ENCODE measurements at places on chromosomes 6 and 20.

DNA sequence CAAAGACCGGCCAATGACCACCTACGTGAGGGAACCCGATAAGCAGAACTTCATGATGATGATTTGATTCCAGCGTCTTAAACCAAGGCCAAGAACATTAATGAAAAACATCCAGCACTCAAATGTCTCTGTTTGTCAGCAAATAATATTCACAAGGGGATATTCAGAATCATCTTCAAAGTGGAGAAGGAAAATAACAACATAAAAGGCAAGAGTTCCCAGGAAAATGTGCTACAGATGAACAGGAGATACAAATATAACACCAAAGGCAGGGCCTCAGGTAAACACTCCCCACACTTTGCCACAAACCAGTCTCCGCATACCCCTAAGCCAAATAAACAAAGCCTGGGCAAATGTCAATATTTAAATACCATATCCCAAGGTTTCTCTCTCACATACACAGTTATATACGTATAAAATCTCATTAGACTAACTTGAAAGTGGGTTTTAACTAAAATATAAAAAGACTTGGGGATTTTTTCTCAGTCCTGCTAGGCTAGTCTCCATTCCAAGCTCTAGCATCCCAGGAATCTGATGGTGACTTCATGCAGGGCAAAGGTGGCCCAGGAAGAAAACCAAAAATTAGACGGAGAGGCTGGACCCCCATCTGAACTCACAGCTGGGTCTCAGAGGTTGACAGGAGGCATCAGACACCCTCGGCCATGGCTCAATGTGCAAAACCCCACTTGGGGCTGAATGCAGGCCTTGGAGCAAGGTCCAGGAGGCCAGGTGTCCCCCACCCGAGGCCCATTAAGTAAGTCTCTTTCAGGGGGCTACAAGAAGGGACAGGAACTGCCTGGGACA is 32.1 kb downstream of the TRAM2 start:
- no peak for DNase-seq

- no peak for DNase-seq
Measured at GRCh38 chr6:28335040-28335563, 846 bp downstream of the ZSCAN31 start.

DNA sequence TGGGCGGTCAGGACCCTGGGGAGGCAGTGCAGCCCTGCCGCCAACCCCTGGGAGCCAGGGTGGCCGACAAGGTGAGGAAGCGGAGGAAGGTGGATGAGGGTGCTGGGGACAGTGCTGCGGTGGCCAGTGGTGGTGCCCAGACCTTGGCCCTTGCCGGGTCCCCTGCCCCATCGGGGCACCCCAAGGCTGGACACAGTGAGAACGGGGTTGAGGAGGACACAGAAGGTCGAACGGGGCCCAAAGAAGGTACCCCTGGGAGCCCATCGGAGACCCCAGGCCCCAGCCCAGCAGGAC is 4.0 kb upstream of the COL9A3 start:
- DNase-seq, result no peak

- no peak for DNase-seq
Measured at GRCh38 chr20:57153238-57153905, 113.1 kb downstream of the BMP7 start.

GRCh38 chr6:121726596-121726995 is 291.1 kb downstream of the GJA1 start:
- no peak for DNase-seq

- no peak for DNase-seq
Measured at GRCh38 chr20:38267296-38267695, 6.8 kb upstream of the KIAA1755 start.

- DNase-seq, result no peak
Measured at GRCh38 chr20:36506253-36506652, 35.1 kb upstream of the MYL9 start.

DNA sequence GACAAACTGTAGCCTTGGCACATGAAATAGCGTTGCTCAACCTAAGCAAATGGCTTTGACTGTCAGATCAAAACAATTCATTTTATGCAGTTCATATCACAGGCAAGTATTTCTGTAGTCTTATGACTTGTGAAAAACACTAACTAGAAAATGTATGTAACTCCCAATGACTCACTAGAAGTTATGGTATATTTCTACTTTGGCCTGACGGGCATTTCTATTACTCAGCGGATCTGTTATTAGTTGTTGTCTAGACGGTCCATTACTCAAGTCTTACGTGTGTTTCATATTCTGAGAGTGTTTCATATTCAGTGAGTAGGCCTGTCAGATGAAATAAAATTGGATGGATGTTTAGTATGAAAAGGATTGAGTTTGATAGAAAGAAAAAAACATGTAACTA is 880.9 kb downstream of the PRIM2 start:
- DNase-seq, result no peak

DNA sequence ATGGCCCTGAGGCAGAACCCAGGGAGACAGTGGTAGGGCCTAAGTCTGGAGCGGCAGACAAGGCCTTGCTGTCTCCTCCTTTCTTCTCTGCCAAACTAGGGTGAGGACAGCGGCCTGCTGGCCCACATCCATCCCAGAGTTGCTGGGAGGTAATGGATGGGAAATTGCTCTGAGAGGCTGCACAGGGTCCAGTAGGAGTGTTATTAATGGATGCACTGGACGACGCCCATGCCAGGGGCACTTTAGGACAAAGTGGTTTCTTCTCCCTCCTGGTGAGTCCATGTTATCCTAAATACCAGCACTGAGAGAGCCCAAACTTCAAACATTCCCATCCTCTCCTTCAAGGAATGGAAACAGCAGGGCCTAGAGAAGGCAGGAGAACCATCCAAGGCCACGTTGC is 28.3 kb upstream of the PREX1 start:
- DNase-seq, result no peak

DNA sequence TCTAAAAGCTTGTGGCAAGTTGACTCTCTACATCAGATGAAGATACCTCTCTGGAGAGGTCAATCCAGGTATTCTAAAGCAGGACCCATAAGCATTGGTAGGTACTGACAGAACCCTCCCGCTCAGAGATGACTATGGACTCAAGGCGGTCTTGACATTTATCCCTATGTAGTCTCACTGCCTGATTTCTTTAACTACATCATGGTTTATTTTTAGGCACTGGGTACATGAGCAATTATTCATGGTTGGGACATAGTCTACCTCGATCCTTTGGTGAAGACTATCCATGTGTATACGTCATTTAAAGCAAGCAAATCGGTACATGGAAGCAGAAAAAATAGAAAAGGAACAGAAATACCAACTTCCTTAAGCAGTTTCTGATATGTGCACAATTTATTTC is 136.2 kb upstream of the TAB2 start:
- DNase-seq, result no peak

- DNase-seq, result no peak
Measured at GRCh38 chr6:130215526-130215925, 7.2 kb downstream of the SAMD3 start.

- peak; percentile 48 for DNase-seq
Measured at GRCh38 chr6:143150281-143150680, 89.6 kb downstream of the AIG1 start.

DNA sequence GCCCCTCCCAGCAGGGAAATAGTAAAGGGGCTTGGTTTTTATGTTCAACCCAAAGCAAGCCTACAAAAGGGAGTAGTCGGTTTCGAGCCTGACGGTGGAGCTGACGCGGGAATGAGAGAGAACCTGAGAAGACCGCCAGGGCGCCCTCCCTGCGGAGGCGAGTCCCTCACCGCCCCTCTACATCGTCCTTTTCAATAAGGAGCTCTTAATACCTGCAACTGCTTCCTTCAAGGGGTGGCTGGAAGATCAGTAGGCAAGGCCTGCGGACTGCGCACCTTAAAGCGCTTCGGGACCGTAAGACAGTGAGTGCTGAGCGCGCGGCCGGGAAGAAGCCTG is 709 bp upstream of the ZNF76 start:
- DNase-seq, result no peak

GRCh38 chr20:14406495-14406894 is 69.1 kb upstream of the FLRT3 start:
- DNase-seq, result peak; percentile 50

GRCh38 chr20:22410556-22411130 is 173.7 kb downstream of the FOXA2 start:
- no peak for DNase-seq

DNA sequence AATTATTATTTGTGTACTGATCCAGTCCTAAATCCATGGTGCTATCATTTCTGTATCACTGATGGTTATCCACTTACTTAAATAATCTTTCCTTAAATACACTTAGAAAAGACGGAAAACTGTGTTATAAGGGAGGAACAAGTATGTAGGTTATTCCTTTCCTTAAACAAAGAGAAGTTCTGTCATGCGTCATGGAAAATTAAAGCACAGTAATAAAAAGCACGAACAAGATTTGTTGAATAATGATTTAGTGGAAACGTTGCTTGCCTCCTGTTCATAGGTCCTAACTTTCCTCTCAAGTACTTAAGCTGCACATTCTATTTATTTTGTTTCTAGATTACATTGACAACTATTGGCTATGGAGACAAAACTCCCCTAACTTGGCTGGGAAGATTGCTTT is 120.4 kb downstream of the KHDC1L start:
- no peak for DNase-seq

- DNase-seq, result peak; percentile 54
Measured at GRCh38 chr6:45543298-45544235, 165.8 kb upstream of the SUPT3H start.

DNA sequence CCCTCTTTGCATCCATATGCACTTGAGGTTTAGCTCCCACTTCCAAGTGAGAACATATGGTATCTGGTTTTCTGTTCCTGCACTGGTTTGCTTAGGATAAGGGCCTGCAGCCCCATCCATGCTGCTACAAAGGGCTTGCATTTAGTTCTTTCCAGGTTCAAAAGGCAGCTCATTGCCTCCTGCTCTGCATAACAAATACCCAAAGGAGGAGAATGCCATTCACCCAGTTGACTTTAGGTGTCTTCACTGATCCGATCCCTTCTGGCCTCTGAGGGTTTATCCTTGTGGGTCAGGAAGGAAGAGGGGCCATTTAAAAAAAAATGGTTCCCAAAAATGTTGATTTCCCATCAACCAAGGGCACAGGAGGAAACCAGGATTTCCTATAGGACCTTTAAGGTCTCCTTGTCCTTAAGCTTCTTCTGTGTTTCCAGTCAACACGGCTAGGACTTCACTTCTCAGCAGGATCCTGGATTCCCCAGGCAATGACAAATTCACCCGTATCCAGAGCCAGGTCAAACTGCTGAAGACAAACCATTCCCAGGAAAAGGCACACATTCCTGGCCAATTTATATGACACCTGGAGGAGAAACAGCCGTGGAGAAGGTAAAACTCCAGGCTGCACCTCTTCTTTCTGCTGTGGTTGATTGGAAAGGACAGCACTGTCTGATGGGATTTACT is 447.7 kb upstream of the CDH4 start:
- no peak for DNase-seq

DNA sequence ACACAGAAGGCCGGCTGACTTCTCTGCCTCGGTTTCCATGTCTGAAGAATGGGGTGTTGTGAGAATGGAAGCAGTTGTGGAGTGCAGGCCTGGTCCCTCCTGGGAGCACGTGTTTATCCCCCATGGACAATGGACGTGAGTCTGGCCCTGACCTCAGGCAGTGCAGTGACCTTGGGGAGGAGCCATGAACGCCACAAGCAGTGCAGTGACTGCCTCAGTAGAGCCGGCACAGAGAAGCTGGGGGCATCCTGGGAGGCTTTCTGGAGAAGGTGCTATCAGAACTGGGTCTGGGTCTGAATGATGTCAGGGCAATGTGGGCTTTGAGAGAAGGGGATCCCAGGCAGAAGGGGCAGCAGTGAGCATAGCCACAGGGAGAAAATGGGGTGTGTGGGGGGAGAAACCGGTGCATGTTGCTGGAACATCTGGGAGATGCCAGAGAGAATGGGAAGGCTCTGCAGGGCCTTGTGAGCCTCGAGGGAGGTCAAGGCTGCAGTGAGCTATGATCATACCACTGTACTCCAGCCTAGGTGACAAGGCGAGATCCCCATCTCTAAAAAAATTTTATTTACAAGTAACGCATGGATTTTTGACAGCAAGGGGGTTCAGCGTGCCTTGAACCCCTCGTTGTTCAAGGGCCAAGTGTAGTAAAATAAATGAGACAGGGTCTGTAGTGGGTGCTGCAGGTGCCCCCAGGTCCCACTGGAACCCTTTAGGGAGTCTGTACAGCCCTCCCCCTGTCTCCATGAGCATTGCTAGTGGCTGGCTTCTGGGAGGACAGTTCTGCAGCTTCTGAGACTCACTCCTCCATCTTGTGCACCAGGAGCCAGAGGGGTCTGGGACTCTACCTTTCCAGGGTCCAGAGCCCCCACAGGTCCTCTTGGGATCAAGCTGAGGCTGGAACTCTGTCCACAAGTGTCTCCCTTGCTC is 27.0 kb upstream of the ZBP1 start:
- DNase-seq, result no peak

GRCh38 chr6:158367816-158368215 is 55.6 kb downstream of the TULP4 start:
- DNase-seq, result no peak

GRCh38 chr20:38337561-38338140 is 8.6 kb upstream of the LBP start:
- no peak for DNase-seq

GRCh38 chr6:46637145-46637544 is 15.5 kb downstream of the CYP39A1 start:
- DNase-seq, result peak; percentile 89

GRCh38 chr6:1714654-1715053 is 104.9 kb downstream of the FOXC1 start:
- DNase-seq, result no peak

DNA sequence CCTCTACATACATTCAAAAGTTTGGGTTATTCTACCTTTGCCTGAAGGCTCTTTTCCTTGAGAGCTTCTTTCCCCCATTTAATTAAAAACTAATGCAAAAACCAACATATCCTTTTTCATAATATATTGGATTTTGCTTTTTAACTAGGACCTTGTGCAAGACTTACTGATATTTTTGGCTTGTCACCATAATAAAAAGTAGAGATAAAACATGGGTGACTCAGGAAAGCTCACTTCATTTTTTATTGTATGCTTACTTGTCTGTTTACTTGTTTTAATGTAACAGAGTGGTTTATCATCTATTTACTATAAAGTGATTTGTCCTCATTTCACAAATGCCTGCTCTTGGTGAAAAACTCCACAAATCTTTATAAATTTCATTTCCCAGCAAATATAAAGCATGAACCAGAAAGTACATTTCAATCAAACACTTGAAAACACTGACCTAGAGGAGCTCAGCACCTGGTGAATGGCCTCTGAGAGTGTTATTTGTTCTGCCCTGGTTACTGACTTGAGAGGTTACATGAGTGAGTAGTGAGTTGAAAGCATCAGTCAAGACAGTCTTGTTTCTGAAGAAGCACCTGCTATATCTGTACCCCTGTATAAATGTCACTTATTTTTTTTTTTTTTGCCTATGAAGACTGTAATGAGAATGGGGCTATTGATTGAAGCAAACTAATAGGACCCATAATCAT is 20.8 kb downstream of the ADGRG6 start:
- DNase-seq, result no peak

DNA sequence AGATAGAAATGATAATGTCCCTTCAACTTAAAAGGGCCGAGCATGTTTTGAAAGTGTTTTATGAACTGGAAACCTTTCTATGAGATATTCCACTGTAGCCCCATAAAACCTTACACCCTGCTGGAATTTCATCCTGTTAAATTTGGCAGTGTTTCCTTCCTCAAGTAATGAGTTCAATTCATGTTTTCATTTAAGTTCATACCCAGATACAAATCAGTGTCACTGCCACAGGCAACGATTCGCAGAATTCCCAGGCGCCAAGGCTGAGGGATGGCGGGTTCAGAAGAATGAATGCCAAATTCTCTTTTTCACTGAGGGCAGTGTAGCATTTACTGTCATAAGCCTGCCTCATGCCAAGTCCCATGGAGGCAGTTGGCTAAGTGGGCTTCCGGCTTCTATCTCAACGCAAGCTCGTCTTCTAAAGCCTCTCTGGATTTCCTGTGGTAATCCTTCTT is 511.8 kb upstream of the ID4 start:
- peak; percentile 70 for DNase-seq

GRCh38 chr6:136923116-136923953 is 1.2 kb downstream of the SLC35D3 start:
- DNase-seq, result no peak

Measured in AG10803 (cell line).